CMK (cell line): ENCODE measurements at places on chromosomes 12 and 14.

DNA sequence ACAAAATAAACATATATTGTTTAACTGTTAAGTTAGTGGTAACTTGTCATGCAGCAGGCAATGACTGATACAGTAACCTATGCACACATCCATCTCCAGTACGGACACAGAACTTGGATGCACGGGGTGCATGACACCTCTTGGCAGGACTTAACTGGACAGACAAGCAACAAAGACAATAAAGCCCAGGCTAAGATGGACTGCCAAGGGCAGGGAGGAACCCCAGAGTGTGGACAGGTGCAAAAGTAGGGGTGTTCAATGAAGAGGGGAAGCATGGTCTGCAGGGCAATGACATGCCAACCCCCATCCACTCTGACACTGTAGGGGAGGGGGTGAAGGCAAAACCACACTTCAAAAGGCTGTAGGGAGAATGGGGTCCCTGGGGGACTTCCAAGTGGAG, 11.7 kb downstream of the SSH1 start:
- no peak for DNase-seq

DNA sequence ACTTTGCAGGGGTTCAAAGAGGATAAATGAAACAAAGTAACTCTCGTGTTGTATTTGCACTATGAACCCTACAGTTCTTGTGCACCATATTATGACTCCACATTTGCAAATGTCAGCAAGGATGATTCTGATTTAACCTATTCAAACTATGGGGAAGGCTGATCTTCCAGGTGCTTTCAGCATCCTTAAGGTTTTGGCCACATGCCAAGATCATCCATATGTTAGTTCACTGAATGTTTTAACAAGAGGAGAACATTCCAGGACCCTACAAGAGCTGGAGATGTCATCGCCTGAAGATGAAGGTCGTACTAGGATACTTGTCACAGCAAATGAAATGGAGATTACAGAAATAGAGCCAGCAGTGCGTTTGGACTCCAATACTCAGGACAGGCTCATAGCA, 114.2 kb downstream of the DHRS2 start:
- no peak for DNase-seq

- no peak for DNase-seq
These were observed 434.7 kb downstream of the APAF1 start for GRCh38 chr12:99079811-99080210.

- no peak for DNase-seq
These were observed 5.1 kb downstream of the CLMN start for GRCh38 chr14:95314609-95315008.
